Activated CD8-positive, alpha-beta memory T cell treated with anti-CD3 and anti-CD28 coated beads for 48 hours (primary cell): ENCODE measurements at places on chromosomes 4 and X.

DNA sequence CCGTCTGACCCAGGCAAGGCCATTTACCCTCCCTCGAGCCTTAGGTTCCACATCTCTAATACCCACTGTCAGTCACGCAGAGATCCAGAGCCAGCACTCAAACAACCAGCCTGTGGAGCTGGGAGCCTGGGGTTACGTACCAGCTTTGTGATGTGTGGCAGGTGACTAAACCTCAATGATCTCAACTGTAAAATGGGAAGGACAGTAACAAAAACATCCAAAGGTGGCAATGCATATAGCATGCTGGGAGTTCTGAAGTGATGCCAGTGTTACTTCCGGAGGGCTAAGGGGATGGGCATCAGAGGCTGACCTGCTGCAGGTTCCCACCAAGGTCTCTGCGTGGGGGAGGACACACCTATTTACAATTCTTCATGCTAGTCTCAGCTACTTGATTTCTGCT is 6.0 kb downstream of the GRPEL1 start:
- no peak for DNase-seq

DNA sequence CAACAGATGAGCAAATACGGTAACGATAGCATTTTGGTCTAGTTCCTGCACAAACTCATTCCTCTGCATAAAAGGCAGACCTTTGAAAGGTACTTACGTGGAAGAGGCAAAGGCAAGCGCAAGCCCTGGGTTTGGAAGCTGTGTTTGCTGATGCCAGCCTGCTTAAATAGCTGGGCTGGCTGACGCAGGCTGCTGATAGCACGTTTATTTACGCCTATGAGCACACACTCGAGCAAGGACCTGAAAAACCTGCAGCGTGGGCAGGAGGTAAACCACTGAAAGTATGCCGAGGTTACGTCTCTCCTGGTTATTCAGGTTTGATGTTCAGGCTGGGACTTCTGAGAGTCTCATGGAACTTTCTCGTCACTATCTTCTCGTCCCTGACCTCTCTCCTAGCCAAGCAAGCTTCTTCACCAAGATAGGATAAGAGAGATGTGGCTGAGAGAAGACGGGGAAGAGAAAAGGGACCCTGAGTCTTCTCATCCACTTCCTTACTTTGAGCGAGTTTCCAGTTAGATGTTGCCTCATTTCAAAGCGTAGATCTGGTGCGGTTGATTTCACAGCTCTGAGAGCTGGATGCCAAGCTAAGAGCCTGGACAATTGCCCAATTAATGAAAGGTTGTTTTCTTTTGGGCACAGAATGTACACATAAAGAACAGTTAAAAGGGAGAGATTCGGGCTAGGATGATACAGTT is at the start of gene HOPX:
Gene HOPX, minus strand, starts transcription at position 139 of the 695 bp plus-strand sequence. CDS start 23,480 bp downstream, outside the sequence.
- DNase-seq, result peak; percentile 28

DNA sequence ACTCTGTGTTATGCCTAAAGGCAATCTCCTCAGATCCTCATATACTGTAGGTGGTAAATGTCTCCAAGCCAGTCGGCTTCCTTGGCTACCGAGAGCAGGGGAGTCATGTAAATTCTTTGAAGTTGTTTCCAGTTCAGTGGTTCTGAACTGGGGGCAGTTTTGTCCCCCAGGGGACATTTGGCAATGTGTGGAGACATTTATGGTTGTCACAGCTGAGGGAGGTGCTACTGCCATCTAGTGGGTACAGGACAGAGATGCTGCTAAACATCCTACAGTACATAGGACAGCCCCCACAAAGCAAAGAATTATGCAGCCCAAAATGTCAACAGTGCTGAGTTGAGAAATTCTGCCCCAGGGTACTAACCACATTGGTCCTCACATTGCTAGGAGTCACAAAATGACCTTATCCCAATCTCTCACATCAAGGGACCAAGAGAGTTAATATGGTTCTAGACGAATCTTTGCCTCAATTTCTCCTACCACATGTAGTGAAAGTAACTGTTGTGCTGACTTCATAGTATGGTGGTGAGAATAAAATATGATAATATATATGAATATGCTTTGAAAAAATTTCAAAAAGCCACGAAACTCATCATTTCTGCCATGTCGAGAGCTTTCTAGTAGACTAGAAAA is 104.4 kb upstream of the ARHGAP24 start:
- no peak for DNase-seq

DNA sequence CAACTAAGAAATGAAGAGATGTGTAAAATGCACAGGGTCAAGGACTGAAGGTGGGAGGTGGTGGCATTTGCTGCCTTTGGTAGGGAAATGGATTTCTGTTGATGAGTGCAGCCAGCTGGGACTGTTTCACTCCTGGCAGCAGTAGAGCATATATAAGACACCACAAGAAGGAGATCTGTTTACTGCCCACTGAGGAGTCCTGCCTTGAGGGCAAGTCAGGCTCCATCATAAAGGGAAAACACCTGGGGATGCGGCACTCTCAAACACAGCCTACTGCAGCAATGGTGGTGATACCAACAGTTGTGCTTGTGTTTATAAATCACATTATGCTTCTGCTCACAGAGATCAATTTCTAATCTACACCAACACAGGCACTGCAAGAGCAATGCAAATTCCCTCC is 222.1 kb downstream of the TACR3 start:
- no peak for DNase-seq

GRCh38 chrX:32582729-32583128 is 628.6 kb downstream of the DMD start:
- no peak for DNase-seq

- no peak for DNase-seq
Measured at GRCh38 chr4:80911458-80911857, 119.0 kb upstream of the BMP3 start.

GRCh38 chr4:179738822-179739221 is 2296.6 kb upstream of the AGA start:
- DNase-seq, result no peak

GRCh38 chr4:156557920-156558319 is 413.7 kb downstream of the PDGFC start:
- DNase-seq, result no peak

- no peak for DNase-seq
Measured at GRCh38 chrX:15853586-15854079, 980 bp downstream of the AP1S2 start.

DNA sequence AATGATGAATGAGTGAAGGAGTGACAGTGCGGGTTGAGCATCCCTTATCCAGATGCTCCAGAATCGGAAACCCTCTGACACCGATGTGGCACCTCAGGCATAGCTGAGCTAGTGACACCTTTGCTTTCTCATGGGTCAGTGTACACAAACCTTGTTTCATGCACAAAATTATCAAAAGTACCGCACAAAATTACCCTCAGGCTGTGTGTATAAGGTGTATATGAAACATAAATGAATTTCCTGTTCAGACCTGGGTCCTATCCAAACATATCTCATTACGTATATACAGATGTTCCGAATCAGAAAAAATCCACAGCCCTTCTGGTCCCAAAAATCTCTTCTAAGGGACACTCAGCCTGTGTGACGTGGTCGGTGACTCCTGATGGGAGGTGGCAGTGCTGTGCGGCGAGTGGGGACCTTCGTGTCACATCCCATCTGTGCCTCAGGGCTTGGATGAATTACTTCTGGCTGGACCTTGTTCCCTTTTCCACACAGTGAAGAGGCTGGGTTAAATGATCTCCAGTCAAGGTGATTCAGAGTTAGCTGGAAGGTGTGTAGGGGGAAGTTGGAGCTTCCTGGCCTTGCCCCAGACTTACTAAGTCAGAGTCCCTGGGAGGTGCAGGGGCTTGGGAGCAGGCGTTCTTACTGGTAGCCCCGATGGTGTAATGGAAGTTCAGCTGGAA is 18.8 kb downstream of the RGS12 start:
- no peak for DNase-seq

- DNase-seq, result no peak
Measured at GRCh38 chr4:89249313-89249712, 58.3 kb downstream of the GPRIN3 start.

DNA sequence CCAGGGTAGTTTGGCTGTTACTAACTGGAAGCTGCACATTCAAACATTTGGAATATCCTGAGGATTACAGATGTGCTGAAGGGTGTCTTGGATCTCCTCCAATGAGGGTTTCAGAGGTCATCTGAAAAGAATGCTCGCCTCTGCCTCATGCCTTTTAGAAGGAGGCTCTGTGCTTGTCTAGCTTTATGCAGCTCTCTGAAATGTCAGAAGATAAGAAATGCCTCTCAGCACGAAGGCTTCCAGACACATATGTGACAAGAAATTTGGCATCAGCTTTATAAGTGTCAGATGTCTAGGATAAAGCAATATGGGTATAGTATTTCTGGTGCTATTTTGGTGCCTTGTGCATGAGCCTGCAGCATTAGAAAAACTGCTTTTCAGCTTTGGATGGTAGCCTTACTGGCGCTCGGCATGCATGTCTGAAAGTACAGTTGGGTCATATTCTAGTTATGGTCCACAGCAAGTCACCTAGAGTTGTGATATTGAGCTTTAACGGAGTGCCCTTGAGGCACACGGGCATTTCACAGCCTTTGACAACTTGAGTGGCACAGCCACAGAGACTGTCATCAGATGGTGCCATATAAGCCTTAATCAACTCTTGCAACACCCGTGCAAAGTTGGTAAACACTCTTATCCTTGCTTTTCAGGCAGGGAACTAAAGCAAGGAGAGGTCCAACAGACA is 70.8 kb upstream of the PGRMC2 start:
- DNase-seq, result no peak

DNA sequence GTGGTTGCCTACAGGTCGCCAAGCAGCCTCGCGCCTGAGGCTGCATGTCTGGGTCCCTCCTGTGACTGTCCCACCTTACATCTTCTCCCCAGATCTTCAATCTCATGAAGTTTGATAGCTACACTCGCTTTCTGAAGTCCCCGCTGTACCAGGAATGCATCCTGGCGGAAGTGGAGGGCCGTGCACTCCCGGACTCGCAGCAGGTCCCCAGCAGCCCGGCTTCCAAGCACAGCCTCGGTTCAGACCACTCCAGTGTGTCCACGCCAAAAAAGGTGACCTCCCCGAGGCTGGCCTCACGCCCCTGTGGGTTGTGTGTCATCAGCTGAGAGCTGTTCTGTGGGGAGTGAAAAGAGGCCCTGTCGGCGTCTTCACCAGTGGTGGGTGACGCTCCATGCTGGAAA is 24.9 kb upstream of the HGFAC start:
- DNase-seq, result no peak

- DNase-seq, result no peak
Measured at GRCh38 chr4:38870098-38870808, 2.6 kb downstream of the FAM114A1 start.

- DNase-seq, result no peak
Measured at GRCh38 chr4:140239311-140239710, 85.3 kb upstream of the MAML3 start.

DNA sequence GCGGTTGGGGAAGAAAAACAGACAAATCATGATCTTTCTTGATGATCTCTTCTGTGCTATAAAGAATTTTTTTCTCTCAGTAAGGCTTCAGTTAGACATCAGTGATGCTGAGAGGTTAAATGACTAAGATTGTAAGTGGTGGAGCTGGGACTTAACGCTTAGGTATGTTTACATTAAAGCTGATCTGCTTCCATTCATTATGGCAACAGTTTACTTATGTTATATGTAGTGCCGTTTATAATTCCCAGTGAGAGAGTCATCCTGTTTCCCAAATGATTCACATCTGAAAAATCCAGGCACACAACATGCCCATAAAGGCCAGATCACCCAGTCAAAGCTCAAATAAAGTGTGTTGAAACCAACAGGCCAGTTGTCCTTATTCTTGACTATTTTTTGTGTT is 50.1 kb downstream of the CENPVL3 start:
- DNase-seq, result no peak

DNA sequence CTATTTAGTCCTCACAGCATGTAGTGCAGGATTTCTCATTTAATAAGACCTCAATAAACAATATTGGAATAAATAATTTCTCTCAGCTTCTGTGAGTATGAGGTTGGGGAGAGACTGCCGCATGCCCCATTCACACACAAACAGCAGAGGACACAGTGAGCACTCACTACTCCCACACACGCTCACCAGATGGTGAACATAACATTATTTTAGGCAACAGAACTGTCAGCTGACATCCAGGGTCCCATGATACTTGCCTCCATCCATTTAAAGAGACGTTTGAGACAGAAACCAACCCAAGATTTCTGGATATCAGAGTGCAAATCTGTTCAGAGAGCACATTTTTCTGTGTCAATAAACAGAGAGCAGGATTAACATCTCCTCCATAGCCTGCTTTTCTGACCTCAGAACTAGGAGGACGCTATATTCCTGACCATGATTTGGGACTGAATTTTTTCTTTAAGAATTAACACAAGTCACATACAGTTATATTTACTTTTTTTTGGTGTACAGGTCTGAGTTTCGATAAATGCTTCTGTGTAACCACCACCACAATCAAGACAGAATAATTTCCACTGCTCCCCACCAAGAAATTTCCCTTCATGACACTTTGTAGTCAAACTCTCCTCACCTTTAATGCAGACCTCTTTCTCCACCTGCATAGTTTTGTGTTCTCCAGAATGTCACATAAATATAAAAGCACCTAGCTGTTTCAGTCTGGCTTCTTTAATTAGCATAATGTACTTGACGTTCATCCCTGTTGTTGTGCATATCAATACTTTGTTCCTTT is 16.7 kb downstream of the GPRIN3 start:
- no peak for DNase-seq

- no peak for DNase-seq
Measured at GRCh38 chr4:153764601-153765368, 5.0 kb upstream of the RNF175 start.

GRCh38 chr4:17511950-17512795 is at the start of gene QDPR:
TSS of gene QDPR (minus strand) at chr4:17512090. CDS start at chr4:17512054, 36 bp downstream.
- peak; percentile 73 for DNase-seq

- DNase-seq, result no peak
Measured at GRCh38 chr4:151035328-151035727, 20.2 kb upstream of the LRBA start.

DNA sequence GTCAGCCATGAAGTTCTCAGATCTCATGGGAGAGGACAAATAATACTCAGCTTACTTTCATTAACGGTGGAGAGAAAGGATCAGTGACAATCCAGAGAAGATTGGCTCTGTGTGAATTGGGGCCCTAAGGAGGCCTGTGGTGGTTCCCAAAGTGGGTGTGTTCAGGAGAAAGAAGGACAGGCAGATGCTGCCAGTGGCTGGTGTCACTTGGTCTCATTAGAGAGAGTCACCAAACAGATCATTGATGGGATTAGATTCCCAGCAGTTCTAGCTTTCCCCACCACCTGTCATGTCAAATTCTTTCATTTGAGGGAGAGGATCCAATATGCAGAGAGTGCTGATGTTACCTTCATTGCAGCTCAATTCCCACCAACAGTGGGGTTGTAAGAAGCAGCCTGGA is 8.0 kb downstream of the SMPX start:
- no peak for DNase-seq

GRCh38 chr4:79685542-79685941 is 277.5 kb upstream of the GK2 start:
- DNase-seq, result no peak
